ENCODE measurements at places on chromosomes 5 and 9.

GRCh38 chr9:133713960-133714495 lies 24.1 kb downstream of the SARDH start:
- DNase-seq: peak; percentile 31

- DNase-seq: peak; percentile 88
These were observed 13.7 kb downstream of the GLRX start for GRCh38 chr5:95808686-95809413.

GRCh38 chr5:67577424-67577823 lies 380.8 kb upstream of the CD180 start:
- DNase-seq: no peak

GRCh38 chr5:98604301-98604700 lies 169.2 kb upstream of the RGMB start:
- no peak for DNase-seq

- DNase-seq: no peak
These were observed 165.3 kb downstream of the PAX5 start for GRCh38 chr9:36868586-36869282.

- DNase-seq: no peak
These were observed 215.7 kb downstream of the SEMA6A start for GRCh38 chr5:116358911-116359418.

DNA sequence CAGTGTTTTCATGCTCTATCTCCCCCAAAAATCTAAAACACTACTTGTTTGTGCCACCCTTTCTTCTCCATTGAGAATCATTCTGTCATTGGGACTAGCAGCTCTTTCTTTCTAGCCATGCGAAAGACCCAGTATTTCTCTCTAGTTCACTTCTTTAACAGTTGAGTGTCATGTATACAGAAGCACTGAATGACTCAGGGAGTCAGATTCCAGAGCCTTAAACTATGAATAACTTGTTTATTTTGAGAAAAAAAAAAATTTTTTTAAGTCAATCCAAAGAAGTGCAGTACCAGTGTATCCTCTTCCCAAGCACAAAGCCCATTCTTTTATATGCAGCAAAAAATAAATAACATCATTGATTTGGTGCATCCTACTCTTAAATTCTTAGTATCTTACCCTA lies 415.4 kb upstream of the GRAMD2B start:
- DNase-seq: no peak

DNA sequence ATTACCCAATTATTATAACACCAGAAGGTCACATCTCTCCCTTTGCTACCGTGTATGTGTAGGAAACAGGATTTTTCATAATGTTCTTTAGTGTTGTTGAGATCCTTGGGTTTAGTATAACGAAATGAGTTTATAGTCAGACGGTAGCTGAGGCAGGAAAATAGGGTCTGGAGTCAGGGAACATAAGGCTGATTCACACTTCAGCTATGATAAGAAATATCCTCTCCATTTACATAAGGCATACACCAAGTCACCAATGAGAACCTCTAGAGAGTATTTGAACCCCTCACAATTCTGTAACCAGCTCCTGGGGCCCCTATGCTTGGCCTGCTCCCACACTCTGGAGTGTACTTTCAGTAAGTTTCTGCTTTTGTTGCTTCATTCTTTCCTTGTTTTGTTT lies 58.9 kb upstream of the ANKH start:
- DNase-seq: no peak

DNA sequence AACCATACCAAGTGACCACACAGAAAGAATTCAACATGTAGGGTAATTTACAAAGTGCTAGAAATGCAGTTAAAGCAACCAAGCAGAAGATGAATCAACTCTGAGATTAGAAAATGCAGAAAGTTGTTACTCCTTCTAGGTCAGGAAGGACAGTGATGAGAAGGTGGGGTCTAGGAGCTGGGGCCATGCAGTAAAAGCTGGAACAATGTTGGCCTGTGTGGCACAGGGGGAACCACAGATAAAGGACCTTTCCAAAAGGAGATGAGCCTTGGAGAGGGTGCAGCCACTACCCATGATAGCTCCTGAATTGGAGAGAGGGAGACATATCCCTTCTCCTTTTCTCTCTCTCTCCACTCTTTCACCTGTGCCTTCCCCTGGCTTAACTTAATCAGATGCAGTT lies 2.4 kb upstream of the SCGB3A2 start:
- DNase-seq: no peak

DNA sequence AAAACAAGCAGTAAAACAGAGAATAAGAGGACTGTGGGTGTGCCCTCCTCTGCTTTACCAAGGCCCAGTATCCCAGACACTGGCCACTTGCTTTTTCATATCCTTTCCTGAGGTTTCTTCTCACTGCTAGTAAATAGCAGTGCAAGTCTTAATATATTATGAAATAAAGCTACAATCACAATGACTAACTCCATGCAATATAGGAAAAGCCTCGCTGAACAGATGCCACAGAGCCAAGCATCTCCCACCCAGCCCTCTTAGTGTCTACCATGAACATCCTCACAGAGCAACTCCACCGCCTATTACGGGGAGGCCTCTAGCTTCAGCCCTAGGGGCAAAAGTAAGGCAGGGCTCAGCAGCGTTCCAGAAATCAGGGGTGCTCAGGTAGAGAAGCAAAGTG lies 130.7 kb upstream of the LHFPL2 start:
- DNase-seq: no peak

- DNase-seq: no peak
These were observed 14.7 kb downstream of the MGAT1 start for GRCh38 chr5:180787711-180788431.

- no peak for DNase-seq
These were observed 15.3 kb downstream of the PLPP7 start for GRCh38 chr9:131304676-131305355.

GRCh38 chr5:128537221-128537999 lies 635 bp downstream of the FBN2 start:
- peak; percentile 59 for DNase-seq

GRCh38 chr5:97088774-97089148 lies 53.6 kb downstream of the LIX1 start:
- DNase-seq: no peak

DNA sequence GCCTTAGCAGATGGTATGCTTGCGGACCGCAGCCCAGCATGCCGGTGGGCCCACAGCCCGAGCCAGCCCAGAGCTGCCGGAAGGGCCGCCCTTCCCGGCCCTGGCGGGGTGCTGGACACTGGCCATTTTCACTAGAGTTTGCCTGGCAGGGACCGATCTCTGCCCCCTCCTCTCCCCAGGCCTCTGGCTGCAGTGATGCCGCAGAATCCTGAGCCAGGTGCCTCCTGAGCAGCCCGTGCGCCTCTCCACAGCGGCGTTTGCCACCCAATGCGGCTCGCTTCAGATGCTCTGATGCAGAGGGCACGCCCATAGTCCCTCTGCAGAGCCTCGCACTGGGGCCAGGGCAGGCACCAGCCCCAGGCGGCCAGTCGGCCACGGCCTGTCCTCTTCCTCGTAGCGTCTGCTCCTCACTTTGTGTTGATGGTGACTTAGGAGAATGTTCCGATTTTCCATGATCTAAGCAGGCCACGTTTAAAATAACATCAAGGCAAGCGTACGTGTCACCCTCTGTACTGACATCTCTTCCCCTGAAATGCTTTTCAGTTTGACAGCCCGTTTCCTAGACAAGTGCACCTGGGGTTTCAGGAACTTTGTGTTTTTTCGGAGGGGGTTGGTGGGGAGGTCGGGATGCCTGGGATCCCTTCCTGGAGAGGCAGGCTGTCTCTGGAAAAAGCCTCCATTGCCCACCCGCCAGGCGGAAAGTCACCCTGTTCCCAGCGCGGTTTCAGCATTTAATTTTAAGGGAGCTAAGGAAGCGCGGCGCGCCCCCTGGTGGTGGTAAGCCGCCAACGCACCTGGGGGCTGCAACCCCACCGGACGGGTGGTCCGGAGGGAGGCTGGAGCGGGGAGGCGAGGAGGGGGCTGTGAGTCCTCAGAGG lies 29.8 kb upstream of the HMCN2 start:
- DNase-seq: peak; percentile 83

DNA sequence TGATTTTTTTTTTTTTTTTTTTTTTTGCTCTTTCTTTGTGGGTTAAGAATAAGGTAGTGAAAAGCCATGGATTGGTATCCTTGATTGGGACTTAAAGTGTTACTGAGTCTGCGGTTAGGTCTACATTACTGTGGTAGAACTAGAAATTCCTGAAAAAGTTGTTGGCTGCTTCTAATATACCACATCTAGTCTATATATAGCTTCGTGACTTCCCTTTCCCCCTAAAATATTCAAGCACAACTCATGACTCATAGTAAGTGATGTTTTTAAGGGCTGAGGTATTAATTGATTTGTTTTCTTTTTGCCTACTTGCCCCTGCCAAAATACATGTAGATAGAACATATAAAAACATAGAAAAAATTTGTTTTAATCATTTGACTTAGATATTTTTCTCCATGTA lies 247.6 kb downstream of the TMEM232 start:
- DNase-seq: no peak

GRCh38 chr5:80308526-80308925 lies 11.3 kb upstream of the SPZ1 start:
- DNase-seq: no peak

- no peak for DNase-seq
These were observed 185.1 kb upstream of the DMAC1 start for GRCh38 chr9:7984692-7985091.

DNA sequence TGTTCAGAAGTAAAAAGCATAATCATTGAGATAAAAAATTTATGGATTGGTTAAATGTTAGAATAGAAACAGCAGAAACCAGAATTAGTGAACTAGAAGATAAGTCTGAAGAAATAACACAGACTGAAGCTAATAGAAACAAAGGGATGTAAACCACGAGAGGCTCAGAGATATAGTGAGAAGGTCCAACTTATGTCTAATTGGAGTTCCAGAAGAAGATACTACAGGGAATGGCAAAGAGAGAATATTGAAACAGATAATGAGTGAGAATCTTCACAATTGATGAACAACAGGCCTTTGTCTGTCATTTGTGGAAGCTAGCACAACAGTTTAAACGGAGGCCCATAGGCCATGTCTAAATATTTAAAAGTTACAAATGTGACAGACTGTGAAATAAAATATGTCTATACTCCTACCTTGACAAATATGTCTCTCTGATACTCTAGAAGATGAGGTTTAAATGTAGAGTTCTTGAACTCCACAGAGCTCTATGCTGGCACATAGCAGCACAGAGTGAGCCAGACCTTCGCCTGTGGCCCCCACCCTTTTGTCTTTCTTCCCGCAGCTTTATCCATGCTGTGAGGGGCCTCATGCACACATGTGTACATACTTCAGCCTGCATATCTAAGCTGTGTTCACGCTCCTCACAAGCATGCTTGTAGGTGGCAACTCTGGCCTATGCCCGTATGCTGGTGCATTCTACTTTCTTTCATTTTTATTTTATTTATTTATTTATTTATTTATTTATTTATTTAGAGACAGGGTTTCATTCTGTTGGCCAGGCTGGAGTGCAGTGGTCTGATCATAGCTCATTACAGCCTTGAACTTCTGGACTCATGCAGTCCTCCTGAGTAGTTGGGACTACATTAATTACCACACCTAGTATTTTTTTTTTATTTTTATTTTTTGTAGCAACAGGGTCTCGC lies 45.0 kb upstream of the ABL1 start:
- DNase-seq: no peak

- no peak for DNase-seq
These were observed 5.2 kb upstream of the GCNT1 start for GRCh38 chr9:76453785-76454184.

DNA sequence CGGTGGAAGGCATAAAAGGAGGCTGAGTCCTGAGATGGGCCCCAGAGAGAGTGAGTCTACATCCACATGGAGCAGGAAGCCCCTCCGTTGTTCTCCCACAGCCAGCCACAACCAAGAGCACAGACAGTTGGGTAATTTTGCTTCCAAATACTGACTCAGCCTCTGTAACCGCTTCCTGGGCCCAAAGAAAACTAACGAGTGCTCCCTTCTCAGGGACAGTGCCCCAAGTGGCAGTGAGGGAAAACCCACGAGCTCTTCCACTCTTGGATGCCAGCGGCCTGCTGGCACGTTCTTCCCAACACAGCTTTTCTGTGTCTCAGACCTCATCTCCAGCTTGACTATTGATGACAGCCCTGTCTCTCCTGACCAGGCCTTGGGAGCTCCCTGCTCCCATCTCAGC lies 207.6 kb downstream of the FSTL4 start:
- no peak for DNase-seq

DNA sequence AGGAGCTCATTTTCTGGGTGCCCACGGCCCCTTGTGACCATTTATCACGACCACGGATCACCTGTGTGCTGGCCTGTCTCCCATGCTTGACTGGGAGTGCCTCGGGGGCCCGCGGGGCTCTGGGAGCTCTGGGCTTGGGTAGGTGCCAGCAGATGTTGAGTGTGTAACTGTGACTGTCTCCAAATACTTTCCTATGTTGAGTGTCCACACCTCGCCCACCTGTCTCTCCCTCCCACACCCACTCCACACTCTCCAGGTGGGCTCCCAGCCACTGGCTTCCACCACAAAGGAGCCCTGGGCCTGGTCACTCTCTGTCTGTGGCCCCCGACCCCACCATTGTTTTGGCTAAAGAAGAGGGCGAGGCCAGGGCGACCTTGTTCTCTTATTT lies 196.4 kb downstream of the CDK5RAP2 start:
- no peak for DNase-seq

DNA sequence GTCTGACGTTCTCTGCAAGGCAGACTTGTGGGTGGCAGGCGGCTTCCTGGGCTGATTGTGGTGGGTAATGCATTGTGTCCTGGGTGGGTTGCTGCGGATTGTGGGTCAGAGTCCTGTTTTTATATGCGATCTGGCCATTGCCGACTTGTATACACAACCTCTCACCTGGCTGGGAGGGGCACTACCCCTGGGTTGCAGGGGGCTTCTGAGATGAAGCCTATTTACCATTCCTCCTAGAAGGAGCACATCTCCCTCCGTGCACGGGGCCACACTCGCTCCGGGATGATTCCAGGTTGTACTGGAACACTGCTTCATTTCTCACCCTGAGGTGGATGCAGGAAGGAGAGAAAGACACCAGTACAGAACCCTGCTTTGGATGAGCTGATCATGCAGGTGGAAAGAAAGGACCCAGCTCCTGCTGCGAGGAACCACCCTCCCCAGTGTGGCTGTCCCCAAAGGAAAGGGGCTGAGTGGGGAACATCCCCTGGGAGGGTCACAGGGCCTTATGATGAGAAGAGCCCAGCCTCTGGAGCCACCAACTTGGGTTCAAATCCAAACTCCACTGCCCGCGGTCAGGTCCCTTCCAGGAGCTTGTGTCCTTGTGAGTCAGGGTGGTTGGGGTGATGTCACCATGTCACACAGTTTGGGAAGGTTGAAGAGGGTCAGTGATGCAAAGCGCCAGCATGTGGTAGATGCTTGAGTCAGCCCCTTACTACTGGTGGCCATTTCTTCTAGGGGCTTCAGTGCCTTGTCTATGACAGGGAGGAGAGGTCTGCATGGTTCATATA lies 151.8 kb upstream of the COL5A1 start:
- DNase-seq: no peak
